Heart left ventricle (tissue), 16 donors: ENCODE measurements at places on chromosomes 5 and 9. TPM values are rescaled to one million over a fixed set of nuclear protein-coding genes. Genes with fewer than 3 reads are reported as not detected.

Gene TSTD2
- total RNA-seq: 28.3 TPM

- no peak for DNase-seq
These were observed 15.8 kb downstream of the DNAJA1 start for GRCh38 chr9:33040792-33041431.

DNA sequence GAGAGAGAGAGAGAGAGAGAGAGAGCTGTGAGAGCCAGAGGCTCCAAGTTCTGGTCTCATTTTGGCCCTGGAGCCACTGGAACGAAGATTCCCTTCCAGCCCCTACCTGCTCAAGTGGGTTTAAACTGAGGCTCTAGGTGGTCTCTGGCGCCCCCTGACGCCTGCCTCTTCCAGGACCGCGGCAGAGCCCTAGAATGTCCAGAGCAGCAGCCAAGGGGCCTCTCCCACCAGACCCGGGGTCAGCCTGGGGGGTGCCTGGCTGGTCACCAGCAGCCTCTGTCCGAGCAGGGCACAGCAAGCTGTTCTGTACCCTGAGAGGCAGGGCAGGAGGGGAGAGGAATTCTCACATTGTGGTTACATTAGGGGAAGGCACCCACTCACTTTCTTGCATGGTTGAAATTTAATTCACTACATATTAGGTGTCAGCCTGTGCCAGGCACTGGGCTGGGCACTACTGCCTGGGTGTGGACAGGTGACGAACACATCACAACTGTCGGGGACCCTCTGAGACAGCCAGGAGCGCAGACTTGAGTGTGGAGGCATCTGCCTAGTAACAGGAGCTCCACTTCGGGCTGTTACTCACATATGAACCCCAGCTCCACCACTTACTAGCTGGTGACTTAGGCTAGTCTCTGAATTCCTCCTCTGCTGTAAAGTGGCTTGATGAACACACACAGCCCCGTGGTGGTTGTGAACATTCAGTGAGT, 44.5 kb downstream of the AMBP start:
- peak; percentile 39 for DNase-seq

GRCh38 chr9:76901801-76902200, 4.1 kb downstream of the PRUNE2 start:
- no peak for DNase-seq

DNA sequence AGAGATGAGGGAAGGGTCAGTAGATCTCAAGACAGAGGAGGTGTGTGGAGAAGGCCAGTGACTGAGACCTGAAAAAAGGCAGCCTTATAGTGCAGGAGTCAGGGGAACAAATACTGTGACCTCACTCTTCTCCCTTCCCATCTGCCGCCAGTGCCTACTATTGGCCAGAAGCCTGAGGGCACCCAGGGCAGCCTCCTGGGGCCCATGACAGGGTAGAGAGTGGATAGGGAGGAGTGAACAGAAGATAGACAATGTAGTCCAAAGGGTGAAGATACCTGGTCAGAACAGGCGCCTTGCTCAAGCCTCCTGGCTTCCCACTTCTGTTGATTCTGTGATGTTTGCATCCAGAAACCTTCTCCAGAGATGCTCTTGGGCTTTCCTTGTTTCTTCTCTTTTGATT, 196.7 kb downstream of the PBX3 start:
- no peak for DNase-seq

DNA sequence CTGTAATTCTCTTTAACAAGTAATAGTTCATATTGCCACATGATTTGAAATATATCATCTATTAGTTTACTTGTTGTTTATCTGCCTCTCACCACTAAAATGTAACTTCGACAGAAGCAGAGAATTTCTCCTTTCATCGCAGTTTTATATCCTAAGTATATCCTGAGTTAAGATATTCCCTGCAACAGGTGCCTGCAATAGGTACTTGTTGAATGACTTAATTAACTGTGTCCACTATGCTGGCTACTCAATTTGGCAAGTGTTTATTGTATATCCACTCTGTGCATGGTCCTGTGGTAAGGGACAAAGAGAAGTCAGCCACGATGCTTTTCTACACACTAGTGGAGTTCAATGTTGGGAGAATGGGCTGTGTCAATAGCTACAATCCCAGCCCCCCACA, 108.5 kb downstream of the PSAT1 start:
- no peak for DNase-seq

Gene ANP32B
- total RNA-seq: 57.8 TPM

- DNase-seq: no peak
These were observed 14.3 kb downstream of the HMGCR start for GRCh38 chr5:75351139-75351926.
